ENCODE measurements at places on chromosomes 11 and 22.

DNA sequence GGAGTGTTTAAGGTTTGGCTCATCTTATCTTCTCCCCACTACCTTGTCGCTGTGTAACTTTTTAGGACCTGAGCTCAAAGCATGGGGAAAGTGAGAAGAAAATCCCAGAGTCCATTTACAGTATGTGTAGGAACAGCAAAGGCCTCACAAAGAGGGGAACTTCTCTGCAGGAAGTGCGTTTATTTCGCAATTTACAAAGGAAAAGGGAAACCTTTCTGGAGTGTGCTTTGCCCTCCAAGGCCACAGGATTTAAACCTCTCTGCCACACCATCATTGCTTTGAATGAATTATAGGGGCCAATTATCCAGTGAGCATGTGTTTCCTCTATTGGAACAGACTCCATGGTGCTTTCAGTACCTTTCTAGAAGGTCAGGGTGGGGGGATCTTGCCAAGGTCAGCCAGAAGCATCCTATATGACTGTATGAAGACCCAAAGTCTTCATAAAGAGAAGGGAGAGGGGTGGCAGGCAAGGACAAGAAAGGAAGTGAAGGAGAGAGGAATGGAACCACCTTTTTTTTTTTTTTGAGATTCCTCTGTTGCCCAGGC lies 68.1 kb upstream of the LMO2 start:
- DNase-seq: no peak

DNA sequence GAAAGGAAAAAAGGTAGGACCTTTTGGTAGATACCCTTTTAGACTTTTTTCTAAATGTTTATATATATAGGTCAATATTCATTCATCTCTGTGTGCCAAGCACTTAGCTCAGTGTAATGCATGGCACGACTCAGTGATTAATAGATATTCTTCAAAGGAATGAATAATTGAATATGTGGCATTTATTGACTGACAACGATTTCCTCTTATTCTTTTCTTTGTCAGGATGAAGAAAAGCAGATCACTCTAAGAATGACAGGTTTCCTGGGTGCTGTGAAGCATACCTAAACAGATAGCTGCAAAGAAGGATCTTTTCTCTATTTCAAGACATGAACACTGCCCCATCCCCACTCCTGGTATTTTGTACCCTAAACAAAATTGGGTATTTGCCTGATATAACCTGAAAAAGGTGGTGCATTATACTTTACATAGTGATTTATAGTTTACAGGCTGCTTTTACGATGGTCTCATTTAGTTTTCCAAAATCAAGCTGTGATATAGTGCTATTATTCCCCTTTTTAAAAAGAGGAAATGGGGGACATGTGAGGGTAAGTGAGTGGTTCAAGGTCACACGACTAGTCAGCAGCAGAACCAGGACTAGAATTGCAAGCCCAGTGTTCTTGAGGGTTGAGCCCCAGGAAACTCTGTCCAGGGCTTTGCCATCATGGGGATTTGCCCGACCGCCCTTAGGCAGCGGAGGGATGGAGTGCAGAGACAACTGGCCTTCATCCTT lies 32.9 kb upstream of the CLMP start:
- DNase-seq: no peak

DNA sequence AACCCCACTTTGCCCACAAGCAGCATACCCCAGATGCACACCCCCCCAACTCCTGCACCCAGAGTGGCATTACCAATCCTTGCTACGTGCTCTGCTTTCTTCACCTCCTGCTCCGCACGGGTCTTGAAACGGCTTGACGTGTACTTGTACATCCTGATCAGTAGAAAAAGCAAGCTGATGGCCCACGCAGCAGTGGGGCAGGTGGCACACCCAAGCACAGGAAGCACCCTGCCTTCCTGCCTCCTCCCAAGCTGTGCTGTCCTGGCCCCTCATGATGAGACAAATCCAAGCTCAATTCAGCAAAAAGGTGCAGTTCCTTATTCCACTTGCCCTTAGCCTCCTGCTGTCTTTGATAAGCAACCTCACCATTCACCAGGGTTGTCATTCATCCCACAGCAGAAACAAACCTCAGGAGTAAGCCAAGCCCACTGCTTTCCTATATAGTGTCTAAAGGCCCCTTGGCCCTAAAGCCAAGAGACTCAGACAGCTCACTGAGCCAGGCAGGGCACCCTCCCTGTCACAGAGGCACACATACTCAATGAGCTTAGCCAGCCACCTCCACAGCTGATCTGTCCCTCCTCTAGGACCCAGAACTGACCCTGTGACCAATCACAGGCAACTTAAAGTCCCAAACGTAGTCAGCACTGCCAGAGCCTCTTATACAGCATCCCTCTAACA lies 27.8 kb downstream of the MORC2 start:
- DNase-seq: no peak

DNA sequence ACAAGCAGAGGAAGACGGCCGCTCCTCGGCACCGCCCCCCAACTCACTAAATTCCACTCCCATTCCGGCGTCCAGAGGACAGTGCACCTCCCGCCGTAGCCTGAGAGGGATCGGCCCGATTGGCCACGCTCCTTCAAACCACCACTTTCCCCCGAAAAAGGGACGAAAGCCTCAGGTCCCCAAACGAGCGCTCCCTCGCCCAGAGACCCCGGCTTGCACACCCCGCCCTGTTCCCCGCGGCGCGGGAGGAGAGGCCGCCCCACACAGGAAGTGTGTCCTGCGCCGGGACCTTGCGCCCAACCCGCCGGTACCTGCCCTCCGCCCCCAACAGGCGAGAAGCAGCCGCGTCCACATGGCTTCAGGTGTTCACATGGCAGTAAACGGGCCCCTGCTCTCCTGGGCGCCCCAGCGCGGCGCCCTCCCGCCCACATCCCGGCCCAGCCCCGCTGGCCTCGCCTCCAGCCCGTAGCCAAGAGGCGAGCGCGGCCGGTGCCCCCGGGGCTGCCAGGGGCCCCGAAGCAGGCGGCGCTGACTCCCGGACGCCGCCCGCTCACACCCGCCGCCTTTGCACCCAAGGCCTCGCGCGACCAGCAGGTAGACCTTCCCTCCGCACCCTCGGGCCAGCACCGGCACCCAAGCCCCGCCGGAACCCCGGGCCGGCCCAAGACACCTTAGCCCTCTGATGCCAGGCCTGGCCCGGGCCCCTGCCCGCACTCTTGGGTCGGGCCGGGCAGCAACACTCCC lies 849 bp downstream of the TCF20 start:
- no peak for DNase-seq

DNA sequence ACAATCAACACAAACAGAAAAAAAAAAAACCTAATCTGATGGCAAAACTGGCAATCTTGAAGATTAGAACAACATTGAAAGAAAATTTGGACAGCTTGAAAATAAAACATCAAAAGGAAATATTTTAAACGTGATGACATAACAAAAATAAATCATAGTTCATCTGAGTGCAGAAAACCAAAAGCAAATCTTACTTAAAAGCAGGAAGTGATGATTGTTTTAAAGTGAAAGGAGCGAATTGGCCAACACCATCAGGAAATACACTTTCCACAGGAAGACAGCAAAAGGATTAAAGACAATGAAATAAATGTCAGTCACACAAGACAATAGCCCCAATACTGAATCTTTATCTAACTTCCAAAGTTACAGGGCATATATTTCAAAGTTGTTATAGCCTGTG lies 696.5 kb upstream of the CHORDC1 start:
- DNase-seq: no peak

DNA sequence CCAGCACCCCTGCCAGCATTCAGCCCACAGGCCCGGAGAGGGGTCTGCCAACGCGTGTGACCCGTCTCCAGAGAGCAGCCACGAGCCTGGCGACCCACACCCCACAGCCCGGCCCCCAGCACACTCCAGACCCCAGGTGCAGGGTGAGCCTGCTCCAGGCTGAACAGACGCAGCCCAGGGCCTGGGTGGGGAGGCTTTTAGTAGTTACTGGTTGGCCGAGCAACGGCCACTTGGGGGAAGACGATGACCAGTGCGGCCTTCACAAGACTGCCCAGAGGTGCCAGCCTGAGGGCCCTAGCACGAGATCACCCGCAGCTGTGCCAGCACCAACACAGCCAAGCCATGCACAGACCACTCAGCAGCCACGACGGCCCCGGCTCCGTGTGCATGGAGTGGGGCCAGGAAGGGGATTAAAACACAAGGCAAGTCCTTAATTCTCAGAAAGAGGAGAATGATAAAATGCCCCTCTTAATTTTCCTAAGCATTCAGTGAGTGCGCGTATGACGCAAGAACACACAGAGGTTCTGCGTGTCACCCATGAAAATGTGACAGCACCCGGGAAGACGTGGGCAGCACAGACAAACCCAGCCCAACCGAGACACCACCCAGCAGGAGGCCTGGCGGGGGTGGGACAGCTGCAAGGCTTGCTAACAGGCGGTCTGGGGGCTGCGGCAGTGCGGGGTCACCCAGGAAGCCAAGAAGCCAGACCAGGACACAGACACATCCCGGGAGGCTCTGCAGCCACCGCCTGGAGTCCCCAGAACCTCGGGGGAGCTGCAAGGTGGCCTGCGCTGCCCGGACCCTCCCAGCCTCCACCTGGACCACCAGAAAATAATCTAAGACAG lies 47.6 kb downstream of the BRD1 start:
- no peak for DNase-seq

GRCh38 chr11:34825670-34826383 lies 90.4 kb downstream of the APIP start:
- no peak for DNase-seq

DNA sequence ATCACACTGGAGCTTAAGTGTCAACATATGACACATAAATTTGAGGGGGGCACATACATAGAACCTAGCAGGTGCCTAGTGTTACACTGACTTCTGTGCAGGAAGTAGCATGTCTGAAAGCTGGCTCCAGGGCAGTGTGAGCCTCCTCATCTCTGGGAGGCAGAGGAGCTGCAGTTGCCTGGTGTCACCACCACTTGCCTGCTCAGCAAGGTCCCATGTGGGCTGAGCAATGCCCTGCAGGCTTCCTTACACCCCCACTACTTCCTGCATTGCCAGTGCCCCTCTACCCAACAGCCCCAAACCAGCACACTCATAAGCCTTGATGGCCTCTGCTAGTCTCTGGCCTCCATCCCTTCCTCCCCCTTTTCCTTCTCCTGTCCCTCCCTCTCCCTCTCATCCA lies 165.8 kb downstream of the BUD13 start:
- no peak for DNase-seq

GRCh38 chr11:2280208-2280607 lies 9.8 kb upstream of the ASCL2 start:
- no peak for DNase-seq

DNA sequence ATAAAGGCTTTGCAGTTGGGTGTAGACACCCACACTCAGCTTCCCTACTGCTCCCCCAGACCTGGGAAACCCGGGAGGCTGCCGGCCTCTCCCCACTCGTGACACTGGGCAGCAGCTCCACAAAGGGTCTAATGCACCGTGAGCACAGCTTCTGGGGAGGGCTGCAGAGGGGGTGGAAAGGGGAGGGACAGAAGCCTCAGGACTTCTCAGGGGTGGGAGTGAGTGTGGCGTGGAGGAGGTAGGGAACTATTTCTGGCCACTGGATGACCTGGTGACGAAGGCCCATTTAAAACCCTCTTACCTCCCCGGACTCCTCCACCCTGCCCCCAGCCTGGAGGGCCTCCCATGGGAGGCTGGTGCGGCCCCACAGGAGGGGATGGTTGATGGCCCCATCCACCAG lies 56.6 kb downstream of the MACROD1 start:
- DNase-seq: no peak

Data from D721Med (cell line).